Right lobe of liver (tissue), 6 donors: ENCODE measurements at places on chromosomes 4 and X. TPM values are rescaled to one million over a fixed set of nuclear protein-coding genes. Genes with fewer than 3 reads are reported as not detected.

DNA sequence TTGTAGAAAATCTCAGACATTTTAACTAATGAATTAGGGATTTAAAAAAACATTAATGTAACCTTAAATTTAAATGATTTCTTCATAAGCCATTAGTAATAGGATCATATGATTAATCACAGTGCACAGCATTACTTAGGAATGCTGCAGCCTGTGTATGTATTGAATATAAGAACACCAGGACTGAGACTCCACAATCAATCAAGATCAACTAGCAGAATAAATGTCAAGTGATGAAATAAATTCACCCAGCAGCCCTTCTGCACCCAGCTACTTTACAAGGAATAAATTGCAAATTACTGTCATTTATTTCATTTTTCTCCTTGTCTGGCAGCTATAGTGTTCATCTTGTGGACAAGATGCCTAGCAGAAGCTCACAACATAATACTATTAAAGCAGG lies 46.5 kb downstream of the NEIL3 start:
- DNase-seq: no peak
- H3K27ac ChIP-seq: no peak overlapping the region
- H3K4me1 ChIP-seq: no peaks in the 10 kb centered on the region
- no peak overlapping the region for H3K4me3 ChIP-seq
- H3K36me3 ChIP-seq: no peaks in the 10 kb centered on the region

DNA sequence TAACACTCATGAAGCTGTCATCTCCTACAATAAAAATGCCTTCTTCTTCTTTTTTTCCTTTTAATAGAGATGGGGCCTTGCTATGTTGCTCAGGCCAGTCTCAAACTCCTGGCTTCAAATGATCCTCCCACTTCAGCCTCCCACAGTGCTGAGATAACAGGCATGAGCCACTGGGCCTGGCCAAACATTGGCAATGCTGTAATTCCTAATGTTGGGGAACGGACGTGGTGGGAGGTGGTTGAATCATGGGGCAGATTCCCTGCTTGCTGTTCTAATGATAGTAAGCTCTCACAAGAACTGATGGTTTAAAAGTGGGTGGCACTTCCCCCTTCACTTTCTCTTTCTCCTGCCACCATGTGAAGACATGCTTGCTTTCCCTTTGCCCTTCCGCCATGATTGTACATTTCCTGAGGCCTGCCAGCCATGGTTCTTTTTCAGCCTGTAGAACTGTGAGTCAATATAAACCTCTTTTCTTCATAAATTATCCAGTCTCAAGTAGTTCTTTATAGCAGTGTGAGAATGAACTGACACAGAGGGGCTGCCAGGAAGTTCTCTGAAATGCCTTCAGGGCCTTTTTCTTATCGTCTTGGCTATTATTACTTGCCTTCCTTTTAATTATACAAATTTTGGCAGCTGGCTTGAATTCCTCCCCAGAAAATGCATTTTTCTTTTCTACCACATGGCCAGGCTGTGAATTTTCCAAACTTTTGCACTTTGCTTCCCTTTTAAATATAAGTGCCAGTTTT lies 93.0 kb downstream of the CENPC start:
- no peaks in the 10 kb centered on the region for H3K36me3 ChIP-seq
- H3K4me3 ChIP-seq: no peak overlapping the region
- H3K4me1 ChIP-seq: no peaks in the 10 kb centered on the region

DNA sequence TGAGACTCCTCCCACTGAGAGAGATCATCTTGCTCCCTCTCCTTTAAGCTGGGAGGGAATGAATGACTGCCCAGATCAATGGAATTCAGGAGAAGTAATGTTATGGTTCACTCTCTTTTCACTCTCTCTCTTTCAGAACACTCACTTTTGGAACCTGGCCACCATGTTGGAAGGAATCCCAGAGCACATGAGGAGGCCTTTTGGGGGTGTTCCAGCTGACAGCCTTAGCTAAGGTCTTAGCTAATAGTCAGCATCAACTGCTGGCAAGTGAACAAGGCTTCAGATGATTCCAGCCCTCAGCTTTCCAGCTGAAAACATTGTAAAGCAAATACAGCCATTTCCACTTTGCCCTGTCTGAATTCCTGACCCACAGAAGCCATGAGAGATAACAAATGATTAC lies 124.0 kb upstream of the CLNK start:
- H3K36me3 ChIP-seq: no peaks in the 10 kb centered on the region
- H3K27ac ChIP-seq: no peak overlapping the region

DNA sequence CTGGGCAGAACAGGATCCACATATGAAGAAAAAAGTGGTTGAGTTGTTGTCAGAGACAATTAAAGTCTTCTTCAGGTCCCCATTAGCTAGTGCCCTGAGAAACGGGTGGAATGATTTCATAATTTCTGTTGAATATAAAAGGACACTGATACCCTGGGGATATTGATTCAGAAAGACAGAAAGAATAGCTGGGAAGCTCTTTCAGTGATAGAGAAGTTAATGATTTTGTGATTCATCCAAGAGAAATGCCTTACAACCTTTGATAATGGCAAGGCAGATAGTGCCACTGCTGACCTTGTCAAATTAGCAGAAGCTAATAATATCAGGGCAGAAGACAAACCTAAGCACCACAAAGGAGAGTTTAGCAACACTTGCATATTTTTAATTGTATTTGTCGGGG lies 37.9 kb downstream of the UNC5C start:
- H3K36me3 ChIP-seq: no peaks in the 10 kb centered on the region
- H3K4me1 ChIP-seq: no peaks in the 10 kb centered on the region
- H3K27ac ChIP-seq: no peak overlapping the region

Gene NPY5R
- total RNA-seq: not detected

Gene NPY1R
- total RNA-seq: 6.8 TPM

Gene MAOB
- 70.0 TPM for total RNA-seq

Gene F8A3
- total RNA-seq: 6.5 TPM

Gene HELT
- total RNA-seq: not detected
